ENCODE measurements at places on chromosomes 2 and 18. TPM values are rescaled to one million over a fixed set of nuclear protein-coding genes. Genes with fewer than 3 reads are reported as not detected.

The COBLL1 gene
- 119 TPM for total RNA-seq

GRCh38 chr18:28095041-28095440, 81.9 kb downstream of the CDH2 start:
- DNase-seq = no peak

DNA sequence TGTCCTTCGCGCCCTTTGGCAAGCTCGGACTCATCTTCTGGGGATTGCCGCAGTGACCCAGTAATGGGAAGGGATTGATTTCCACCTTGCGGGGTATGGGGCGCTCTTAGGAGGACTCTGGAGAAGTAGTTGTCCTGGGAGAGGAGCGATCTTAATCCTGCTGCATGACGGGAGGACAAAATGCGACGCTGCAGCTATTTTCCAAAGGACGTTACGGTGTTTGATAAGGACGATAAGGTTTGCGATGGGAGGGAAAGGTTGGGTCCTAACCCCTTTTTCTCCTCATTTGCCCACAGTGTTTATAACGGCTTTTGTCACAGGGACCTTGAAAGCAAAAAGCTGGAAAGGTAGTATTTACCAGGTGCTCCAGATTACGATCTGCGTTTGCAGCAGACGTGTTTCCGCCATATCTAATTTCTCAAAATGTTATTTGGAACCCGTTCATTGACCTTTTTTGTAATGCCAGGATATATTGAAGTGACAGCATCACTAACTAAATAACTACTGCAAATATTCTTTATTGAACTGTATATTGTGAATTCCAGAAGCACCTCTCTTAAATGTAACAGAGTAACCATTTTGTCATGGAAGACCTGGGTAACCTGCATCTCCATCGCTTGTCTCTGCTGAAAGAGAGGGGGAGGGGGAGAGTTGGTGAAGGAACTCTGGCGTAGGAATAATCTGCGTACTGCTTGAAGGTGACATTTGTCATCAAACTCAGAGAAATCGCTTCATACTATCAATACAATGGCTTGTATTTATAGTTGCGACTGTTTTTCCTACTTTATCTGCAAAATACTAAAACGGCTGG, 590 bp downstream of the MDH1 start:
- no peak for DNase-seq

The CRACDL gene
- total RNA-seq = 12.4 TPM

The SIX3 gene
- not detected for total RNA-seq

The DAW1 gene
- not detected for total RNA-seq

DNA sequence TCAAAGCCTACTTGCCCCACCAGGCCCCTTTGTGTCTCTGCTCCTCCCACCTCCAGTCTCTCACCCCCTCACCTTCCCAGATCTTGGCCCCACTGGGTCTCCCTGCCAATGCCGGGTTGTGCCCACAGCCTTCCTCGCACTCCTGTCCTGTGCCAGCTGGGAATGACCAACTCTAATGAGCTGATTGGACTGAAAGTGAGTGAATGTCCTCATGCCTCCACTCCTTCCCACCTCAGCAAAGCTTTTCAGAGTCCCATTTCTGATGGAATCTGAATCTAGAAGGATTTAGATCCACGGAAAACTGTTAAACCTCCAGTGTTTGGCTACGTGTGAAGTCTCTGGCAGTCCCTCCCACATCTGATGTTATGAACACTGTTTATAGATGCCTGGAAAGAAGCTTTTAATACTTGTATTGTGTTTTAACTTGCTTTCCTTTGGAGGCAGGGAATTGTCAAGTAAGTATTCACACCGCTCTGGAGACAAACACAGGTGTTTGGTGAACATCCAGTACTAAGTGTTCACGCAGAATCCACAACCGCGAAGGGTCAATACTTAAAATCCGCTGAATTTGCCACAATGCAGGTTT, 103.9 kb downstream of the RTN4 start:
- DNase-seq = no peak

GRCh38 chr2:45104429-45104828, 95.2 kb upstream of the SIX2 start:
- DNase-seq = no peak

GRCh38 chr2:169091256-169091655, 21.9 kb downstream of the DHRS9 start:
- DNase-seq = no peak

DNA sequence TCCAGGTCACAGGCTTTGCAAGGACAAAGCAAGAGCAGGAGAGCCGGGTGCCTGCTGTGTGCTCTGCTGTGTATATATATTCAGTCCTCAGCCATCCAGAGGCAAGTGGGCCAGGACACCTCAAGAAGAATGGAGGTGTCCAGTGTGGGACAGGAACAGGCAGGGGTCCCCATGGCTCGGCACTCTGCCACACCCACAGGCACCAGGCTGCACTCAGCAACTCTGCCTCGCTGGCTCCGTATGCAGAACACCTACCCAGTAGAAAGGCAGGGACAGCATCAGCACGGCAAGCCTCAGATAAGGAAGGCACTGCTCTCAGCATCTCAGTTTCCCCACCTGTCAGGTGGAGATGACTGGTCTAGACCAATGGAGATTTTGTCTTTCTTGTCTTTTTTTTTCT, 57.8 kb downstream of the DNMT3A start:
- no peak for DNase-seq

The UPP2 gene
- total RNA-seq = not detected

GRCh38 chr2:25707927-25708590, 34.7 kb upstream of the DTNB start:
- no peak for DNase-seq

DNA sequence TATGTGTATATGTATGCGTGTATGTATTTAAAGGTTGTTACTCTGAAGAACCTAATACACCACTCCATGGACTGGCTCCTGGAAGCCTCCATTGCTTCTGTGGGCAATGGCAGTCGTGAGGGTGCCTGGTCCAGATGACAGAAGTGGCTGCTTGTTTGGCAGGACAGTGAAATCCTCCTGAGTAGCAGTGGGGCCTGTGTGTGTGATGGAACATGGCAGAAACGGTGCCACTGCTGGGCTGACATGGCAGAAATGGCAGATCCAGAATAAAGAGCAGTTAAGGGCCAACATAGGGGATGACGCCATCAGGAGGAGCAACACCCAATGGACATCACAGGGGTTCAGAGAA, 6.1 kb upstream of the CPLX4 start:
- DNase-seq = no peak

DNA sequence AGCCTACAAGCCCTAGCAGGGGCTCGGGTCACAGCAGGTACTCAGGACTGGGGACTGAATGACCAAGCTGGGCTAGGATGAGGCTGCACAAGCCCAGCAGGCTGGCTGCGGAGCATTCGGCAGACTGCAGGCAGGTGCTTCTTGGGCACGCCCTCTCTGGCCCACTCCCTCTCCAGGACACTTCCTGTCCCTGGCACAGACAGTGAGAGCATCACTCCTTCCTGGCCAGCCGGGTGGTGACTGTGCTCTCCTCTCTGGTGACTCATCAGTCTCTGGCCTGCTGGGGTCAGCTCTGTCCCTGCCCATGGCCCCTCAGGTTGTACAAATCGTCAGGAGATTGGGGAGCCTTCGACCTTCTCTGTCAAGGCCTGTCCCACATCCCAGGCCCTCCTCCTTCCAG, 22.5 kb downstream of the C1QL2 start:
- DNase-seq = no peak

The CYRIA gene
- 16.7 TPM for total RNA-seq

GRCh38 chr2:31893094-31893493, 117.7 kb downstream of the MEMO1 start:
- no peak for DNase-seq

- DNase-seq = no peak
Observed at GRCh38 chr18:65942854-65943253, 192.0 kb downstream of the CDH7 start.

GRCh38 chr2:100141906-100142305, 484 bp downstream of the AFF3 start:
- DNase-seq = no peak

The CLEC4F gene
- 1.7 TPM for total RNA-seq

All from sciatic nerve (tissue), 2 donors.